ENCODE measurements at places on chromosomes 3 and 15.

DNA sequence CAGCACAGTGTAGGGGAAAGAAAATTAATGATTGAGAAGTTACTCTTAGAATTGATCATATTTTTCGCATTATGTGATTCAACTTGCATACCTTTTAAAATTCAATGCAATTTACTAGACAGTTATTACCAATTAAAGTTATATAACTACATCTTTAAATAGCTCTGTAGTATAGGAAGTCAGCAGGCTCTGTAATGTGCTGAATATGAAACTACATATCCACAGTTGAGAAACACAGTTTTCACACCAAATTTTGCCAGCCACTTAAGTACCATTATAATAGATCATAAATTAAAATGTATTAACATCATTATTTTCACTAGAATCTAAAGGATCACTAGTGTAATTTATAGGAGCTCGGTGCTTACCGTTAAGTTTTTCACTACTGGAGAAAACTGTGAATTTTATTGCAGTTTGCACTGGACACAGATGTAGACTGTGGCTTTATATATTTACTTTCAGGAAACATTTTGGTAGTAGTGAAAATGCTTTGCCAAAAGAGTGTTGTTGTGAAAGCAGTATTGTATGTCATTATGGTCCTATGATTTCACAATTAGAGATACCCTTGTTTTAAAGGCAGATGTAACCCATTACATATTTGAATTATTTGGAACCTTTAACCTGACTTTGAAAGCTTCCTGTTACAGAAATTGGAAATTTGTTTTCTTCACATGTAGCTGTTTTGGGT is 113.6 kb downstream of the PLCL2 start:
- no peak for DNase-seq

- no peak for DNase-seq
Measured at GRCh38 chr3:99633887-99634558, 4.4 kb upstream of the COL8A1 start.

DNA sequence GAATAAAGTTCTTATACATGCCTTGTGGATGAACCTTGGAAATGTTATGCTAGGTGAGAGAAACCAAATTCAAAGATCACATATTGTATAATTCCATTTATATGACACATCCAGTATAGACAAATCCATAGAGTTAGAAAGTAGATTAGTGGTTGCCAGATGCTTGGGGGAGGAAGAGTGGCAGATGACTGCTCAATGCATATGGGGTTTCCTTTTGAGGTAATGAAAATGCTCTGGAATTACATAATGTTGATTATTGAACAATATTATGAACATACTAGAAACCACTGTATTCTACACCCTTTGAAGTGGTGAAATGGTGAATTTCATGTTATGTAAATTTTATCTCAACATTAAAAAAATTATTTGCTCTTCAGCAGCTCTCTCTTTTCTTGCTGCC is 100.8 kb downstream of the DHX36 start:
- DNase-seq: no peak

GRCh38 chr3:44077267-44077666 is 164.4 kb upstream of the TOPAZ1 start:
- no peak for DNase-seq

DNA sequence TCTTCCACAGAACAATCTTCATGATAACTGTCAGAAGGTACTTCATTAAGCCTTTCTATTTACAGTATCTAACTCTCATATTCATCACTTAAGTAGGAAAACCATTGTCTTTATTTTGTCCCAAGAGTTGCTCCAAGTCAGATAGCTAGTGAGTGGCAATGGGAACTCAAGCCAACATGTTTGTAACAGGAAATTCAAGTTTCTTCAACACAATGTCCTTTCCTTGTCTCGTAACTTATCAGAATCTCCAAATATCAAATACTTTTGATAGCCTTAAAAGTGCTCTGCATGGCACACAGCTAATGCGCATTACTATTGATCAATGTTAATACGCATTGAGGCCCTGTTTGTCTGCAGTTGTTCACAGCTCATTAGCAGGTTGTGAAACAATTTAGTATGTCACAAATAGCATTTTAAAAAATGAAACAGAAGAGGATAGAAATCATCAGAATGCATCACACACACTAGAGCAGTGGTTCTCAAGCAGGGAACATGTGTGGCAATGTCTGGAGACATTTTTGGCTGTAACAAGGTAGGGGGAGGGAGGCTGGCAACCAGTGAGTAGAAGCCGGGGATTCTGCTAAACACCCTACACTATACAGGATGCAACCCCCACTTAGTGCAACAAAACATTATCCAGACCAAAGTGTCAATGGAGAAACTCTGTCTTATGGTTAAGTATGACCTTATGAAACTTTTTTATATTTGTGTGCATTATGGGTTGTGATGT is 27.5 kb downstream of the BTLA start:
- no peak for DNase-seq

DNA sequence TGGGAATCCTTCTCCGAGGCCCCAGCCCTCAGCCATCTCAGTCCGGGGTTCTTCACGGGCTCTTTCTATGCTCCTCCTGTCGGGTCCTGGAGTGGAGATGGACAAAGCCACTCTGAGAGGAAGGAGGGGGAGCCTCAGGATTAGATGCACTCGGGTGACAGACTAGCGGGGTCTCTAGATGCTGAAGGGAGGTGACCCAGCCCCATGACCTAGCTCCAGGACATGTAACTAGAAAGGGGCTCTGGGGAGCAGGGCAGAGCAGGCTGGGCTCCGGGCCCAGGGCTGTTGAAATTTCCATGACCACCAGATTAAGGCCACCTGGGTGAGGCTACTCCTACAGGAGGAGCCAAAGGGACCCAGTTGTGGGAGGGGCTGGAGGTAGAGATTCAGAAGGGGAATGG is 14.8 kb upstream of the SKIC8 start:
- no peak for DNase-seq

DNA sequence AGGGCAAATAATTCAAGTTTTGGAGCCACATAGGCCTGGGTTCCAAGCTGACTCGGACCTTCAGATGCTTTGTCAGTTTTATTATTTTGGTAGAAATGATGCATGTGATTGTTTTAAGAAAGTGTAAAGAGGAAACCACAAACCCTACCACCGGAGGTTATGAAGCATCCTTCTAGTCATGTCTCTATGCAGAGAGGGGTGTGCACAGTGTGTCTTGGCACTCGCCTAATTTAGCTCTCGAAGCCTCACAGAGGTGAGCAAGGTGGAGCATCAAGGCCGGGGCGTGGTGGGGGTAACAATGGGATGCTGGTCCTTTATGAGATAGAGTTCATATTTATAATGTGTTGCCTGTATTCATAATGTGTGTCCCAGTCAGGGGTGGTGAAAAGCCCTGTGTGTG is 63.7 kb upstream of the SMAD6 start:
- no peak for DNase-seq

- no peak for DNase-seq
Measured at GRCh38 chr3:99928771-99929744, 111.4 kb downstream of the CMSS1 start.
